RWPE2 (cell line): ENCODE measurements at places on chromosomes 1 and 21.
A peak's percentile ranks its signal among the peaks of the same experiment; 100 is the strongest.

GRCh38 chr1:1024771-1025699 lies 5.1 kb downstream of the AGRN start:
- DNase-seq, result peak; percentile 93

GRCh38 chr1:202848191-202848542 lies 37.4 kb downstream of the PCAT6 start:
- no peak for DNase-seq

GRCh38 chr1:165965857-165966256 lies 138.4 kb downstream of the UCK2 start:
- no peak for DNase-seq

DNA sequence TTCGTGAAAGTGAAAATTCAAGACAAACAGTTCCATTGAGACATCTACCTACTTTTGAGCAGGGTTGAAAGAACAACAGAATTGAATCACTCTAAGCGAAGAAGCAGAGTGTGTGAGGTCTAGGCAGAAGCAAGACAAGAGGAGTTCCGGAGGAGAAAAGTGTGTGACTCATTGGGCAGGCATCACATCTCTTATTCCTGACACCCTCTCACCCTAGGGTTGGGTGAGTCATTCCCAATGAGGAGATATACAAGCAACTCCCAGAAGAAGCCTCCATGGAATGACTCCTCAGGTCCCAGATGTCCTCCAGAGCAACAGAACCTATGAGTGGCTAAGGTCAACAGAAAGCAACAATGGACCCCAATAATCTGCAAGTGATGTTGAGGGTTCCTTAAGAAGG lies 138.1 kb downstream of the TPR start:
- no peak for DNase-seq

GRCh38 chr1:119475866-119476439 lies 31.1 kb upstream of the HSD3B1 start:
- DNase-seq, result no peak

DNA sequence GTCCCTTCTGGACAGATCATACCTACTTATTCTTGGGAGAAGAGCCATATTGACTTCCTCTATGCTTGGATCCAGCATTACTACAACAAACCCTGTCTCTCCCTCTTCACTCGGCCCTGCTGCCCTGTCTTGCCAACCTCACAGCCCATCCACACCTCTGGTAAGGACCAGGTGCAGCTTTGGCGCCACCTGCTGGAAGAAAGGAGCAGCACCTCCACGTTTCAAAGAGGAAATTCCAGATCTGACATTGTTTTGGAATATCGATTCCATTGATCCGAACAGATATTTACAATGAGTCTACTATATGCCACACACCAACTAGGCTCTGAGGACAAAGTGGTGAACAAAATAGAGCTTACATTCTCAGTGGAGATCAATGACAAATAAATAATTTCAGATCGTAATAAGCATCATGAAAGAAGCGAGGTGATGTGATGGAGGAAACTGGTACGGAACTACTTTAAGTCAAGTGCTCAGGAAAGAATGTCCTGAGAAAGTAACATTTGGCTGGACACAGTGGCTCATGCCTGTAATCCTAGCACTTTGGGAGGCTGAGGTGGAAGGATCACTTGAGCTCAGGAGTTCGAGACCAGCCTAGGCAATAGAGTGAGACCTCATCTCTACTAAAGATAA lies 18.7 kb downstream of the MFSD2A start:
- peak; percentile 75 for DNase-seq

GRCh38 chr1:211633524-211633846 lies 41.9 kb downstream of the NEK2 start:
- DNase-seq, result no peak

- DNase-seq, result no peak
These were observed 19.7 kb downstream of the BTG2 start for GRCh38 chr1:203325026-203325417.

GRCh38 chr1:111602302-111602701 lies 17.3 kb upstream of the RAP1A start:
- no peak for DNase-seq

DNA sequence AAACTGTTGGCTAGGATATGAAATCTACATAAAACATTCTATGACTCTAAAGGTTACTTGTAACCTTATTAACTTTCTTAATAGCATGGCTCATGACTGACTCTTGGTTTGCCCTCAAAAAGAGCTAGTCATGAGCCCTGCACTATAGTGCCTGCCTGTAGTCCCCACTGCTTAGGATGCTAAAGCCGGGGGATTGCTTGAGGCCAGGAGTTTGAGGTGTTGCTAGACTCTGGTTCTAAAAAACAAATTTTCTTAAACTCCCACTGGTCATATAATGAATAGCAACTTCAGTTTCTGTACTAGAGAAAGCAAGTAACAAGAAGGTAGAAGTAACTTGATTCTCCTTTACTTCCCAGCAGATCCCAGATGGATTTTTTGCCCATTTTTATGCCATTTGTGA lies 15.8 kb upstream of the NEXN start:
- DNase-seq, result no peak

GRCh38 chr1:209816923-209817322 lies 10.8 kb upstream of the UTP25 start:
- no peak for DNase-seq

GRCh38 chr1:32718036-32718435 lies 15.5 kb upstream of the SYNC start:
- DNase-seq, result no peak

DNA sequence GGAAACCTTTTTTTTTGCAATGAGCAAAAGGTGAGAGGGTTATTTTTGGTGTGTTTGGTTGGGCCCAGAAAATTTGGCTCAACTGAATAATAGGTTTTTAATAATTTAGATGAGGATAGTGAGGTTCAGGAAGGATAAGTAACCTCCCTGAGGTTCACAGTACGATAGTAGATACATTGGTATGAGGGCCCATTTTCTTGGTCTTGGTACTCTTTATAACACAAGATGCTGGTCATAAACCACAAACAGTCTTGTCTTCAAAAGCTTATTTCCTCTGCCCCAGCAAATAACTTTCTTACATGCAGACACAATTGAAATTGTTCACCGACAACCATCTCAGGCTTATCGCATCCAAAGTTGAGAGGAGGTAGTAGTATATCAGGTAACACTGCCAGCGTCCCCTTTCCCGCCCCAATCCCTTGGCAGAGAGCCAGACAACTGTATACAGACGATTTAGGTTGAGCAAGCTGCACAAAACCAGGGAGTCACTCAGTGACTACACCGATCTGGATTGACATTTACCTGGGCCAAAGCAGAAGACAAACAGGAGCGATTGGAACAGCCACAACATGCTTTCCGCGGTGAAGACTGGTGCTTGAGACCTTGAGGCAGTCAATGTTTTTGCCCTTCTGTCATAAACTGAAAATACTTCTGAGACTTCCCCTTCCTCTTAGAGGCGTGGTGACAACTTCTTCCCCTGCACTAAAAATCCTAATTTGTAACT lies at the start of gene SLAMF6:
SLAMF6 (minus strand) TSS at position 634 of the 724 bp plus-strand sequence; CDS start at position 571, 63 bp downstream.
- DNase-seq, result no peak

GRCh38 chr1:193462629-193463320 lies 276.4 kb upstream of the B3GALT2 start:
- no peak for DNase-seq

DNA sequence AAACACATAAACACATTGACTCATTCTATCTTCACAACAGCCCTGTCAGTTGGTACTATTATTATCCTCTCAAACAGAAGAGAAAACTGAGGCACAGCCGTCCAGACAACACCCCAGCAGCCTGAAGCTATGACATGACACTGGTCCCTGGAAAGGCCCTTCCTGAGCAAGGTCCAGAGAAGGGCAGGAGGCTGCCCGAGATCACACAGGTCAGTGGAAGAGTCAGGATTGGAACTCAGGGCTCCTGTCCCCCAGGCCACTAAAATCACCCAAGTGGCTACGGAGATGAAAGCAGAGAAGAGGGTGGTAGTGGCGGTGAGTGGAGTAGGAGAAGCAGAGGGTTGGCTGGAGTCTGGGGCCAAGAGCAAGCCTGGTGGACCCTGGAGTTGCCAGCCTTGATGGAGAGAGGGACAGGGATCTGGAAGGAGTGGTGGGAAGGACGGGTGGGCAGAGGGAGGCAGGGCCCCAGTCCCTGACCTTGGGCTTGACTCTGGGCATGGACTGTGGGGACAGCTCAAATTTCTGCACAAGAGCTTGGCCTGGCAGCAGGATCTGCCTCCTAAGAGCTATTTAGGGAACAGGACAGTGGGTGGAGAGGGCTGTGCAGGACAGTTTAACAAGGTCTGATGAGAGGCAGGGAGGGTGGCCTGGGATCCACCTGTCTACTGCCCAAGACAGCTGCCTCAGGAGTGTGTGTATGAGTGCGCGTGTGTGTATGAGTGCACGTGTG lies 15.8 kb downstream of the MYOM3 start:
- DNase-seq, result no peak

- DNase-seq, result no peak
These were observed 2.3 kb downstream of the IL6R start for GRCh38 chr1:154407198-154408091.

DNA sequence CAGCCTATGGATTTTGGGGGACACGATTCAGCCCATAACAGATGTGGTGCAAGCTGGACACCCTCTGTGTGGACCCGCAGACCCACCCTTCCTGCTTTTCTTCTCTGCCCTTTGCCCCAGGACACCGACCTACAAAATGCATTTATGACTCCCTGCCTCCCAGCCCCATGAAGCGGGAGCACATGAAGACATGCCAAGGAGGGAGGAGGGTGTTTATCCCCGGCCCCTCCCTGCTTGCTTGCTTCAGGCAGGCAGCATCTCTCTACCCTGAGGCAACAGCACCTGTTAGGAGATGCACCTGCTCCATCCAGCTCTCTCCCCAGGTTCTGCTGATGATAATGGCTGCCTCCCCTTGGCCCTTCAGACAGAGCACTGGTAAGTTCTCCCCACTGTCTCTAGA lies 187.5 kb downstream of the PSMG1 start:
- no peak for DNase-seq

DNA sequence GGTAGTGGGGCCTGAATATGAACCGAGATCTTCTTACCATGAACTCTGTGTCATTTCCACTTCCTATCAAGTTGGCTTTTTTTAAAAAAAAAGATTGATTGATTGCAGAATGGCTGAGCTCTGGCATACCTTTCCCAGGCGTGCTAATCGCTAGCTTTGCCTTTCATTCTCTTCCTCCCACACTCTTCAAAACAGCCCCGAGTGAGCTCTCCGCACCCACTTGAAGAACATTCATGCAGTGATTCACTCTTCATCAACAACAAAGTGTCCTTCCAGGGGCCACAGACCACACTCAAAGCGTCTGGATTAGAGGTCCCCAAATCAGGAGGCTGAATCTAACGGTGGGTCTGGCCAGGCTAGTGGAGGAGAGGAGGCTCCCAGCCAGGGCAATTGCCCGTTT lies 96.3 kb upstream of the GALNT2 start:
- no peak for DNase-seq

- no peak for DNase-seq
These were observed 6.6 kb upstream of the SLC35A3 start for GRCh38 chr1:99963041-99963795.

GRCh38 chr1:109849655-109850054 lies 61.0 kb upstream of the CSF1 start:
- DNase-seq, result no peak

DNA sequence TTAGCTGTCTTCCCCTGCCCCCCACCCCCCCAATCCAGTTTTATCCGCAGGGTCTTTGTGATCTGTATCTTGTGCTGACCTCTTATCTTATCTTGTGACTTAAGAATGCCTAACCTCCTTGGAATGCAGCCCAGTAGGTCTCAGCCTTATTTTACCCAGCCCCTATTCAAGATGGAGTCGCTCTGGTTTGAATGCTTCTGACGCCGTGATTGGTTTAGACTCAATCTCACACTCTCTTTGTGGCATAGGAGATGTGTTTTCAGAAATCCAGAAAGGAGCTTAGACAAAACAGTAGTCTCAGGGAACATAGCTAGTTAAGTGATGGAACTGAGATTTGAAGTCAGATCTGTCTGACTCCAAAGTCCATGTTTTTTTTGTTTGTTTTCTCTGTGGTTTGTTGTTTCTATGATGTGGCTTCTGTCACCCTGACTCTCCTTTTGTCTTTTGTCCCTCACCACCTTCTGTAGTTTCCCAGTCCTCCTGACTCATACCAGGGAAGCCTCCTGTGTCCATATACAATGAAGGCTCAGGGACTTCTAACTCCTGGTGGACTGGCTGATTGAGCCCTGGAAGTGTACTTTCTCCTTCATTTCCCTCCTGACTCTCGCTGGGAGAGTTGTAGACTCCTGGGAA lies 18.1 kb upstream of the USP24 start:
- no peak for DNase-seq

GRCh38 chr21:38277501-38278131 lies 20.8 kb downstream of the KCNJ15 start:
- peak; percentile 90 for DNase-seq

- no peak for DNase-seq
These were observed 1013.2 kb downstream of the MRPL39 start for GRCh38 chr21:24594082-24594481.

- no peak for DNase-seq
These were observed 72.3 kb upstream of the NR5A2 start for GRCh38 chr1:199955235-199955634.

GRCh38 chr1:247077876-247078257 lies 744 bp downstream of the ZNF670 start:
- DNase-seq, result no peak

DNA sequence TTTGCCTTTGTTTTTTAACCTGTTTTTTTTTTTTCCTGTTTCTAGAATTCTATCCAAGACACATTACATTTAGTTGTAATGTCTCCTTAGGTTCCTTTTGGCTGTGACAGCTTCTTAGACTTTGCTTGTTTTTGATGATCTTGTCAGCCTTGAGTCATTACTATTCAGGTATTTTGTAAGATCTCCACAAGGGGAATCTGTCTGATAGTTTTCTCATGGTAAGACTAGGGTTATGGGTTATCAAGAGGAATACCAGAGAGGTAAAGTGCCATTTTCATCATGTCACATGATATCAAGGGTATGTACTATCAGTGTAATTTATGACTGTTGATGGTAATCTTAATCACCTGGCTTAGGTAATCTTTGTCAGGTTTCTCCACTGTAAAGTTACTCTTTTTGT lies 99.1 kb upstream of the GFI1 start:
- no peak for DNase-seq

GRCh38 chr21:31218830-31219608 lies 125.0 kb downstream of the TIAM1 start:
- no peak for DNase-seq

GRCh38 chr21:40433538-40433937 lies 413.4 kb downstream of the DSCAM start:
- DNase-seq, result no peak

- DNase-seq, result peak; percentile 72
These were observed at the start of gene MAP3K7CL for GRCh38 chr21:29130270-29130969. MAP3K7CL (plus strand) TSS chr21:29130644; CDS start chr21:29133345, 2,701 bp downstream.

DNA sequence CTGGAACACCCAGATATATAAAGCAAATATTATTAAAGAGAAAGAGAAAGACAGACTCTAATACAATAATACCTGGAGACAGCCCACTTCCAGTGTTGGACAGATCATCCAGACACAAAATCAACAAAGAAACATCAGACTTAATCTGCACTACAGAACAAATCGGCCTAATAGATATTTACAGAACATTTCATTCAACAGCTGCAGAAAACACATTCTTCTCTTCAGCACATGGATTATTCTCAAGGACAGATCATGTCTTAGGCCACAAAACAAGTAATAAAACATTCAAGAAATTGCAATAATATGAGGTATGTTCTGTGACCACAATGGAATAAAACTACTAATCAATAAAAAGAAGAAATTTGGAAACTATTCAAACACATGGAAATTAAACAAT lies 398.3 kb upstream of the DUSP10 start:
- no peak for DNase-seq
